ENCODE measurements at places on chromosomes 3 and 15. TPM values are rescaled to one million over a fixed set of nuclear protein-coding genes. Genes with fewer than 3 reads are reported as not detected.
A peak's percentile ranks its signal among the peaks of the same experiment; 100 is the strongest.

GRCh38 chr3:106261915-106262683 lies 393.3 kb upstream of the CBLB start:
- no peak for DNase-seq

- DNase-seq = no peak
Measured at GRCh38 chr3:170992854-170993253, 33.7 kb downstream of the SLC2A2 start.

GRCh38 chr3:14453876-14454638 lies 51.7 kb downstream of the SLC6A6 start:
- peak; percentile 76 for DNase-seq

DNA sequence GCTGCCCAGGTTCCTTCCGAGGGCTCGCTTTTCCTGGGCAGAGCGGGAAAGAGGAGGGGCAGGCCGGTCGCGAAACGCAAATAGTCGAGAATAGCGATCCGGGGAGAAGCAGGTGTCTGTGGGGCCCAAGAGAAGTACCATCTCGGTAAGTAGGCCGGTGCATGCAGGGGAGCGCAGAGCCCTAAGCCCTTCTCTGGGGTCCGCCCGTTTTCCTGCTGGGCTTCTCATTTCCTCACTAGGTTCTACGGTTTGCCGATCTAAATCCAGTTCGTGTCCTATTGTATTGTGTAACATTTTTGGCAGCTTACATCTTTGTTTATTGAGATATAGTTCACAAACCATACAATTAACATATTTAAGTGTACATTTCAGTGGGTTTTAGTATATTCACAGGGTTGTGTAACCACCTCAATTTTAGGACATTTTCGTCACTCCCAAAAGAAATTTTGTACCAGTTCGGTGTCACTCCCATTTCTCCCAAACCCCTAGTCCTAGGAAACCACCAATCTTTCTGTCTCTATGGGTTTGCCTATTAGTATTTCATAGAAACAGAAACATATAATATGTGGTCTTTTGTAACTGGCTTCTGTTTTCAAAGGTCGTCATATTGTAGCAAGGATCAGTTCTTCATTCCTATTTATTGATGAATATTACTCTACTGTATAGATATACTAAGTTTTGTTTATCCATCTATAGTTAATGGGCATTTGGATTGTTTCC lies 6.8 kb upstream of the TRIM69 start:
- peak; percentile 79 for DNase-seq

DNA sequence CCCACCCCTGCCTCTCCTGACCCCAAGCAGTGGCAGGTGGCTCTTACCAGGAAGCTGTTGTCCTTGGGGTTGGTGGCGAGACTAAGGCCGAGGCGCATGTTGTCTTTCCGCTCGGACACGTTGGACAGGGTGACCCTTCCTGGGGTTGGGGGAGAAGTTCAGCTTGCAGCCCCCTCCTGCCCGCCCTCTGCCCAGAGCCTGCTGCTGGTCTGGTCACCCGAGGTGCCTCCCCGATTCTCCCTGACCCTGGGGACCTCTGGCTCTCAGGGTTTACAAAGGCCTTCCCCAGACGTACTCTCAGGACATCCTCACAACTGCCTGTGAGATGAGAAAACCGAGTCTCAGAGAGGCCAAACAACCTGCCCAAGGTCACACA lies 67.3 kb downstream of the ITGA11 start:
- no peak for DNase-seq

- no peak for DNase-seq
Measured at GRCh38 chr15:65182538-65182937, 2.6 kb downstream of the CLPX start.

- DNase-seq = no peak
Measured at GRCh38 chr3:100635273-100635701, 25.9 kb downstream of the ADGRG7 start.

DNA sequence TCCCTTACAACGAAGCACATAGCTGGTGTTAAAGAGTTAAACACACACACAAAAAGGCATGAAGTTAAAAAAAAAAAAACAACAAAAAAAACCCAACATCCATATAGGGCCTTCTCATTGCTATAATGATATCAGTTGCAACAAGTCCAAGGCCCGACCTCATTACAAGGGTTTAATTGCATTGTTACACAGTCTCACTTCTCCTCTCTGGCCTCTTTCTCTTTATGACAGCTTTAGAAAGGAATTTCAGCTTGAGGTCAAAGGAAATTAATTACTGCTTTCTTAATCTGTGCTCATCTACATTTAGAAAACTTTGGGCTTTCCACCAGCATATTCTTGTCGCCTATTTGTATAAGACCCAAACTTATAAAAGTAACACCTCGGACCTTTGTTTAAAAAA lies 342.1 kb downstream of the NR2F2 start:
- DNase-seq = no peak

GRCh38 chr15:84840741-84841429 lies 23.7 kb downstream of the ALPK3 start:
- DNase-seq = peak; percentile 91

DNA sequence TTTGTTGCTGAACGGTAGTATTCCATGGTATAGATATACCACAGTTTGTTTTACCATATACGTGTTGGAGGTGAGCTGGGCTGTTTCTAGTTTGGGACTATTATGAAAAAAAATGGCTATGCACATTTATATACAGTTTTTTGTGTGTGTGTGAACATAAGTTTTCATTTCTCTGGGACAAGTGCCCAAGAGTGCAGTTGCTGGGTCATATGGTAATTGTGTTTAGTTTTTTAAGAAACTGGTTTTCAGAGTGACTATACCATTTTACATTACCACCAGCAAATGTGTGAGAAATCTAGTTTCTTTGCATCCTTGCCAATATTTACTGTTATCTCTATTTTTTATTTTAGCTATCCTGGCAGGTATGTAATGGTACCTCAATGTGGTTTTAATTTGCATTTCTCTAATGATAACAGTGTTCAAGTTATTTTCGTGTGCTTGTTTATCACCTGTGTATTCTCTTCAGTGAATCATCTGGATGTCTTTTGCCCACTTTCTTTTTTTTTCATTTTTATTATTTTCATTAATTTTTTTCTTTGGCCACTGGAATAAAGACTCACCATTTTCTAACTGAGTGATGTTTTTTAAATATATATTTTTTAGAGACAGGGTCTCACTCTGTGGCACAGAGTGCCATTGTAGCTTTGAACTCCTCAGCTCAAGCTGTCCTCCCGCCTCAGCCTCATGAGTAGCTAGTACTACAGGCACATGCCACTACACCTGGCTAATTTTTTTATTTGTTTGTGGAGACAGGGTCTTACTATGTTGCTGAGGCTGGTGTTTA lies 75.3 kb downstream of the ZNF609 start:
- no peak for DNase-seq

DNA sequence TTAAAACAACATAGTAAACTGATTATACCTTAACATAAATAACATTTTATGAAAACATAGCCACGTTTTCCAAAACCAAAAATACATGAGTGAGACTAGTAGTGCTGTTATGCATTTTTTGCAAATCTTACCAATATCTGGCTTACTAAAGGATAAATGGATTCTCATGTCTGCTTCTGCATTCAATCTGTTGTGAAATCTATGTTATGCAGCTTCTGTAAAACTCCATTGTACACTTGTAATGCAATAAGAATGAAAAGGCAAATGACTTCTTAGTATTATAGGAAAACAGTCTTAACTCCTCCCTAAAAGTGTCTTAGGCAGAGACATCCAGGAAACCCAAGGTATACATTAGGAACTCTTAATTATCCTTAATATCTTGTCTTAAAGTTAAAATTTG lies 330.9 kb upstream of the THBS1 start:
- no peak for DNase-seq

DNA sequence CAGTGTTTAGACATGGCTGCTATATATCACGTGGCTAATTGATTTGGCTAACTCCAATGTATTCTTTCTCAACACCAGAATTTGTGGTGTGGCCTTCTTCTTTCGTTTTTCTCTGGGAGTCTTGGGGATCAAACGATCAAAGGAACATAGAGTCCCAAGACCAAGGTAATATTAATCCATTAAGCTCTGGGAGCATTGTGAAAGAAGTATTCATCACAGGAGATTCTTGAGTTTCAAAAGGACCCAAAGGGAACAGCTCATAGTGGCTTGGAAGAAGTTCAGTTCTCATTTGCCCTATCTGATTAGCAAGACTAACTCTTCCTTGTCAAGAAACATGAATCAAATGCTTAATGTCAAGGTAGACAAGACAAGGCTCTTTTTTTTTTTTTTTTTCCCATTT lies 32.9 kb upstream of the TICRR start:
- DNase-seq = no peak

- DNase-seq = no peak
Measured at GRCh38 chr15:34314491-34315490, 22.8 kb downstream of the SLC12A6 start.

GRCh38 chr15:90232196-90232595 lies 1.5 kb downstream of the CIB1 start:
- DNase-seq = no peak

- DNase-seq = no peak
Measured at GRCh38 chr3:186382217-186382885, 20.3 kb upstream of the DGKG start.

Gene RYR3
- polyA plus RNA-seq = 0.88 TPM

Gene GREM1
- polyA plus RNA-seq = 0.08 TPM

Gene ADGRG7
- 1.4 TPM for polyA plus RNA-seq

Gene DTX3L
- polyA plus RNA-seq = 6.0 TPM

Gene NANOGP8
- polyA plus RNA-seq = not detected

Gene PP2D1
- polyA plus RNA-seq = not detected

Gene RBP2
- polyA plus RNA-seq = 0.18 TPM

Gene SAXO2
- 2.5 TPM for polyA plus RNA-seq

Gene NEDD4
- 7.6 TPM for polyA plus RNA-seq

Gene PRC1
- polyA plus RNA-seq = 6.0 TPM
